ENCODE measurements at places on chromosomes 6 and 20.

- no peak for DNase-seq
Measured at GRCh38 chr6:36343109-36343680, 6.5 kb upstream of the BNIP5 start.

DNA sequence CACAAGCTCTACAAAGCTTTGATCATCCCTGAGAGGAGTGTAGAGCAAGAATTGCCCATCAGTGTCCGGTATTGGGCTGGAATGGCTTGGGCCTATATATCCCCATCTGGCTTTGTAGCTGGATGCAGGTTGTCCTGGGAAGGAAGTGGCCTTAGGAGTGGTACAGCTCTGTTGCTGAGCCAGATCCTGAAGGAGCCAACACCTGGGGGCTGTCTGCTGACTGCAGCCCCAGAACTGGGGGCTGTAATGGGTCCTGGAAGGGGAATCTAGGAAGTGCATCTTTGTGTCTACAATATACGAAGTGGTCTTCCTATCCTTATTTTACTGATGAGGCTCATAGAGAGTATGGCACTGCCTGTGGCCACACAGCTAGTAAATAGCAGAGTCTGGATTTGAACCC lies 145.9 kb downstream of the CDC5L start:
- no peak for DNase-seq

DNA sequence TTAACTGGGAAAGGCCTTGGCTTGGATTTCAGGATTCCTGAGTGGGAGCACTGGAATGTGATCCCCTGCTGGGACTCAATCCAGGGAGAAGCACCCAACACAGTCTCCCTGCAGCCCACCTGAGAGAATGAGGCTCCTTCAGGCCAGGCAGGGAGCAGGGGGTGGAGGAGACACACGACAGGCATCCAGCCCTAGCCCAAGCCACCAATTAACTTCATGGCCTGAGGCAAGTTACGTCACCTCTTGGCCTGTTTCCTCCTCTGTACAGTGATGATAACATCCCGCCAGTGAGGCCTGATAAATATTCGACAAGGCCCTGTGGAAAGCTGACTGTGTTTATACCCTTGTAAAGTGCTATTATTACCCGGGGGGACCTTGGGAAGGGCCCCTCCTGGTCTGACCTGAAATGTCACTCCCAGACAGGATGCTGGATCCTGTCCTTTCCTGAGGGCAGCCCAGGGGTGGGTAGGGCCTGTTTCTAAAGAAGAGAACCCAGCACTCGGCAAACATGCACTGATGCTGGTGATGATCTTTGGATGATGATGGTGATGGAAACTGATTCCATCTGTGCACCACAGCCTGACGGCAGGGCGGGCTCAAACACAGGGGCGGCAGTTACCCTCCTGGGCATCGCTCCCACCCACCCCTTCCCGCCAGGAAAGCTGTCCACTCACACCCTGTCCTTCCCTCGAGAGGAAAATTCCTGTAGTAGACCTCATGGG lies 12.4 kb downstream of the FRS3 start:
- no peak for DNase-seq

- DNase-seq: no peak
Measured at GRCh38 chr6:43935921-43936439, 166.0 kb downstream of the VEGFA start.

GRCh38 chr6:111468329-111469012 lies 14.5 kb downstream of the REV3L start:
- DNase-seq: no peak

DNA sequence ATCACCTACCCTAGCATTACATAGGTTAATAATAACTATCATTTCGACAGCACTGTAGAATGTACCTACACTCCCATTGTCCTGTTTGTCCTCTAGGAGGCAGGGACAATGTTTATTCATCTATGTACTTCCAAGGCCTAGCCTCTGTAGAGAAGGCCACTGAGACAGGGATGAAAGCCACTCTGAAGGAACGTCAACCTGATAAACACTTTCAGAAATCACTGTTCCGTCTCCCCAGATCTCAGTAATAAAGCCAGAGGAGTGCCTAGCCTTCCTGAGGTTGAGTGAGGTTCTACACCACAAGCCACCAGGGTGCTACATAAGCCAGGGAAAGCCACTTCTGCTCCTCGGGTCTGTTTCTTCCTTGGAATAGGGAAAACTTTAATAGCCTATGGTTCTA lies 44.8 kb downstream of the POPDC3 start:
- no peak for DNase-seq

DNA sequence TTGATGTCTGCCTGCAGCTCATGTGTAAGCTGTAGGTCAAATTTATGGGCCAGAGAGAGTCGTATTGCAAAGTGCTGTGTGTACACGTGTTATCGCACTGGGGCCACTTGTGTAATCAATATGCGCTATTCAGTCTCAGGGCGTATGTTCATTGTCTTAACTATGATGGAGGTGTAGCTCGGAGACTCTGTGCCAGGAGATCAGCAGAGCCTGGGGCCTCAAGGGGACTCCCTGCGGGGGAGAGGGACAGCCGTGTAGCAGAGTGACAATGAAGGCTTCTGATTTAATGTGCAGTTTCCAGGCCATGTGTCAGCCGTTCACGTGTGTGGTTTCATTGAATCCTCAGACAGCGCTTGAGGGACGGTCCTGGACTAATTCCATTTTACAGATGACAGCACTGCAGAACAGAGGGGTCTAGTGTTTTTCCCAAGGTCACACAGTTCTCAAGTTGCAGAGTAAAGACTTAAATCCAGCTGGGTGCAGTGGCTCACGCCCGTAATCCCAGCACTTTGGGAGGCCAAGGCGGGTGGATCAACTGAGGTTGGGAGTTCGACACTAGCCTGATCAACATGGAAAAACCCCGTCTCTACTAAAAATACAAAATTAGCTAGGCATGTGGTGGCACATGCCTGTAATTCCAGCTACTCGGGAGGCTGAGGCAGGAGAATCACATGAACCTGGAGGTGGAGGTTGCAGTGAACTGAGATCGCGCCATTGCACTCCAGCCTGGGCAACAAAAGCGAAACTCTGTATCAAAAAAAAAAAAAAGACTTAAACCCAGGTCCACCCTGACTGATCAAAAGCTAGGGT lies 242.5 kb downstream of the PREX1 start:
- no peak for DNase-seq

DNA sequence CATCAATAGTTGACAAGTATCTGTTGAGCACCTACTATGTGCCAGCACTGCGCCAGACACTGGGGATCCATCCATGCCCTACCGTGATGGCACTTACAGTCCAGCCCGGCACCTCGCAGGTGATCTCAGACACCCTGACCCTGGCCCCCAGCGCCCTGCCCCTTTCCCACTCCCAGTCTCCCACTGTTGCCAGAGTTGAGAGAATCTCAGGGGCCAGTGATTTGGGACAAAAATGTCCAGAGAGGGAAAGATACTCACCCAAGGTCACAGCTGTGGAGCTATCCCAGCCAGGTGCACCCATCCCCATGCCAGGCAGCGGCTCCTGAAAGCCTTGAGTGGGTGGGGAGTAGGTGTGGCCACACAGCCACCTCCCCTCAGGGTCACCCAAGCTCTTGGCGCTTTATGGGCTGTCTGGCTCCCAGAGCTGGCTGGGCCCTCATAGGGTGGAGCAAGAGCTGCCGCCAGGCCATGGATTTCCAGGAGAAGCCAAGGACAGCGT lies 3.3 kb downstream of the PI16 start:
- DNase-seq: no peak

DNA sequence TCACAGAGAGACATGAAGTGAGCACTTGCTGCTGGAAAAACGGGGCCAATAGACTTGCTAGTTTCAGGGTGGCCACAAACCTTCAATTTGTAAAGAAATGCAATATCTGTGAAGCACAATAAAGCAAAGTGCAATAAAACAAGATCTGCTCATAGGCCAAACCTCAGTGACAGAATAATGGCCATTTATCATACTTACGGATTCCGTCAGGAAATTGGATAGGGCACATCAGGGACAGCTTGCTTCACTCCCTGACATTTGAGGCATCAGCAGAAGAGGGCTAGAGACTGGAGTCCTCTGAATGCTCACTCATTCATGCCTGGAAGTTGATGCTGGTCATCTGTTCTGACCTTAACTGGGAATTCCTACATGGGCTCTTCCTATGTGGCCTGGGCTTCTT lies 165.5 kb upstream of the OPRM1 start:
- DNase-seq: peak; percentile 41

DNA sequence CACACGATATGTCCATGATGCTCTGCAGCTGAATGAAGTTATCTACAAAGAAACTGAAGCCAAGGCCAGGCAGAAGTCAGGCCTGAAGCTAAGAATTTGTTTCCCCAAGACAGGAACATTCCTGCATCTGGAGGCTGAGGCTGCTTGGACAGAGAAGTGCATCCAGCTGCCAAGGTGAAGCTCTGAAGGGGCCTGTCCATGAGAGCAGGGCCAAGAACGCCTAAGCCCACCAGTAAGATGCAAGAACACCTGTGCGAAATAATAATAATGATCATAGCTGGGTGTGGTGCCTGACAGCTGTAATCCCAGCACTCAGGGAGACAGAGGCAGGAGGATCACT lies 37.7 kb upstream of the B4GALT5 start:
- no peak for DNase-seq

DNA sequence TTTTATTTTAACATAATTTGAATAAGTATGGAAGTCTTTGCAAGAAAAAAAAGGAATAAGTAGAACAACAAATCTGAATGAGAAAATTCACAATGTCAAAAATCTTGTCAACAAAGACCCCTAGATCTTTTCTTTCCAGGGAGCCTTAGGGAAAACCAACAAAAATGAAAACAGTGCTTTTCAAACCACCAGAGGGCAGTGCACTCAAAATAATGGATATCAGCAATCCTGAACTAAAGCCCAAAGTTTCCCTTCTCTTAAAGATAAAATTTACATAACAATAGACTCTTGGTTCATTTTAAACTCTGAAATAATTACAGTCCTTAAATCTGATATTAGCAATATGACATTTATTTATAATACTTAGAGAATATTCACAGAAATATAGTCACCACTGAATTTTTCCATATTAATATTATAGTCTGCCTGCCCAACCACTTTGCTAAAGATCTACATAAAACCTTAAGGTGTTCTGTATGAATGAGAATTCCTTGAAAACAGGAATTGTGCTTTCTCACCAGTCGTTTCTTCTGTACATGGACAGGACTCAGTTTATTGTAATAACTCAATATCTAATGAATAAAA lies 105.3 kb upstream of the BMP5 start:
- DNase-seq: peak; percentile 59

GRCh38 chr6:82371799-82372546 lies 8.4 kb downstream of the TPBG start:
- DNase-seq: no peak

- no peak for DNase-seq
Measured at GRCh38 chr6:118558464-118559217, 10.5 kb downstream of the PLN start.

- DNase-seq: no peak
Measured at GRCh38 chr6:162528538-162528937, 199.0 kb downstream of the PRKN start.

- no peak for DNase-seq
Measured at GRCh38 chr20:50042370-50043313, 59.9 kb downstream of the SNAI1 start.

GRCh38 chr6:37480118-37480736 lies 19.5 kb downstream of the CCDC167 start:
- no peak for DNase-seq

DNA sequence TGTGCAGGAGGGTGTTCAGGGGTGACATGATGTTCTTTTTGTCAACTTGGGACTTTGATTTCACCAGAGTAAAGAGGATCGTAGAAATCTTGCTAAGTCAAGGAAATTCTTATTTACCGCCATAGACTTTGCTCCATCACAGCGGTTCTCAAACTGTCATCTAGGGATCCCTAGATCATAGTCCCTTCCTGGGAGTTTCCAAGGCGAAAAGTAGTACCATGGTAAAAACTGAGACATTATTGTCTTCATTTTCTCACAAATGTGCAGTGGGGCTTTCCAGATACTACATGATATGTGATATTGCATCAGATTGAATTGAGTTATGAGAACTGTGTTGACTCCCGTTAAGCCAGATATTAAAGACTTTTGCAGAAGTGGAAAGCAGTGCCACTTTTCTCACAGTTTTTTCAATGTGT lies 79.7 kb downstream of the JARID2 start:
- no peak for DNase-seq

DNA sequence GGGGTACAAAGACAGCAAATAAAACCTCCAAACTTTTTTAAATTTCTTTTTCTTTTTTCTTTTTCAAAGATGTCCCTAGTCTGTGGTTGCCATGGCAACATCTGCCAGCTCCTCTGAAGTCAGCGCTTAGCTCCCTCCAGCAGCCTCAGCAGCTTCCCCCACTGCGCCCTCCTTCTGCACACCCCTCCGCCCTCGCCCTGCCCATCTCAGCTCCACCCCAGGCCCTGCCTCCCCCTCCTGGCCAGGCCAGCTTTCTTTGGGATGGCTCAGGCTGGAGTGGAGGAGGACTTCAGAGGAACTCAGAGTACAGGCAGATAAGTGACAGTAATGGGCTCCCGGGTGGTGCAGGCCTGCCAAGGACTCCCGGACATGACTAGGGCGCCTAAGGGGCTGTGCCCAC lies 104.6 kb downstream of the LRFN2 start:
- DNase-seq: peak; percentile 36

GRCh38 chr20:33894798-33895197 lies 83.7 kb downstream of the CHMP4B start:
- DNase-seq: no peak
